ENCODE measurements at places on chromosomes 2 and 18. TPM values are rescaled to one million over a fixed set of nuclear protein-coding genes. Genes with fewer than 3 reads are reported as not detected.
A peak's percentile ranks its signal among the peaks of the same experiment; 100 is the strongest.

TCF23 gene
- not detected for total RNA-seq

CD8B gene
- 1.2 TPM for total RNA-seq

ALPG gene
- total RNA-seq = not detected

GRCh38 chr2:176638167-176639015 lies 369.1 kb downstream of the MTX2 start:
- DNase-seq = peak; percentile 59

- DNase-seq = no peak
Measured at GRCh38 chr2:178291703-178292102, 97.4 kb downstream of the OSBPL6 start.

All from activated CD4-positive, alpha-beta T cell treated with anti-CD3 and anti-CD28 coated beads, Interleukin-2, amount 10 ng/mL, durations not matched to agents 7 days and 5 days (primary cell).